Activated T-cell treated with anti-CD3 and anti-CD28 coated beads for 1 hour (primary cell): ENCODE measurements at places on chromosomes 6 and 20.
A peak's percentile ranks its signal among the peaks of the same experiment; 100 is the strongest.

DNA sequence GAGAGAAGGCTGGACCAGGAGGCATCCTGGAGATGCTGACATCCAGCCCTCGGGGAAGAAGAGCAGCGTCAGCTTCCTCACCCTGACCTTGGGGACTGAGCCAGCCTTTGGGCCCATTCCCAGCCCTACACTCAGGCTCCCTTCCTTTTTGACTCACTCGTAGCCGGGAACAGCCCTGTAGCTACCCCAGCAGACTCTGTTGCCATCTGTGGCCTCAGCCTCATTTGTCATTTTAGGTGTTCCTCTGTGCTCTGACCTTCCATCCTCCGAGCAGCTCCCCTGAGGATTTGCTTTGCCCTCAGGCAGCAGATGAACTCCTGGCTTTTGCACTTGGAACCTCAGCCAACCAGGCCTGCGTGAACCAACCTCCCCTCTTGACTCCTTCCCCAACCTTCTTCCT is 67.5 kb downstream of the ELOVL2 start:
- DNase-seq = no peak

- no peak for DNase-seq
These were observed 23.5 kb downstream of the USP49 start for GRCh38 chr6:41871691-41872090.

- DNase-seq = no peak
These were observed 6.4 kb downstream of the PTK6 start for GRCh38 chr20:63530788-63531160.

GRCh38 chr6:5172041-5172653 is 87.0 kb downstream of the PPP1R3G start:
- DNase-seq = no peak

DNA sequence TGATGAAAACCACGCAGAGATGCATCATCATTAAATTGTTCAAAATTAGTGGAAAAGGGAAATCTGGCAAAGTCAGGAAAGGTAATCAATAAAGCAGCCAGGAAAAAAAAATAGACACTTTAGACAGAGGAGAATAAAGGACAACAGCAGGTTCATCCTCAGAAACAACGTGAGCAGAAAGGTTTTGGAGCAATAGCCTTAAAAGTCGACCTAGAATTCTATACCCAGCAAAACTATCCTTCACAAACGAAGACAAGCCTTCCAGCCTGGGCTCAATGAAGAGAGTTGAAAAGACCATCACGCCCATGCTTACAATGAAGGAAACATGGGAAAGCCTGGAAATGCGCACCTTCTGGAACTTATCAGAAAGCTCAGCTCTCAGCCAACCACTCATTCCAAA is 24.7 kb upstream of the CHRNA4 start:
- DNase-seq = no peak

DNA sequence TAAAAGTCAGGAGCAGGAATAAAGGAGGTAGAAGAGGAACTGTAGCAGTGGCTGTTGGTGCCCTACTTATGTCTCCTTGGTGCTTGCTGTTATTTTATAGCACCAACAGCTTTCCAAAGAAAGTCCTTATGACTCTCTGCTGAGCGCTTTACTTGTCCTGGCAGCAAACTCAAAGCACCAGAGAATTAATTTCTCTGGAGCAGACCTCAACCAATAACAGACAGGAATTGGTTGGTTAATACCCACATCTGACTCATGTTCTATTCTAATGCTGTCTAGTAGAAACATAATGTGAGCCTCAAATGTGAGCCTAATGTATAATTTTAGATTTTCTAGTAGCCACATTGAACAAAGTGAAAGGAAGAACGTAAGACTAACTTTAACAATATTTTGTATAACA is 685.9 kb downstream of the KIF16B start:
- no peak for DNase-seq

- no peak for DNase-seq
These were observed 35.9 kb downstream of the EPM2A start for GRCh38 chr6:145699462-145699861.

DNA sequence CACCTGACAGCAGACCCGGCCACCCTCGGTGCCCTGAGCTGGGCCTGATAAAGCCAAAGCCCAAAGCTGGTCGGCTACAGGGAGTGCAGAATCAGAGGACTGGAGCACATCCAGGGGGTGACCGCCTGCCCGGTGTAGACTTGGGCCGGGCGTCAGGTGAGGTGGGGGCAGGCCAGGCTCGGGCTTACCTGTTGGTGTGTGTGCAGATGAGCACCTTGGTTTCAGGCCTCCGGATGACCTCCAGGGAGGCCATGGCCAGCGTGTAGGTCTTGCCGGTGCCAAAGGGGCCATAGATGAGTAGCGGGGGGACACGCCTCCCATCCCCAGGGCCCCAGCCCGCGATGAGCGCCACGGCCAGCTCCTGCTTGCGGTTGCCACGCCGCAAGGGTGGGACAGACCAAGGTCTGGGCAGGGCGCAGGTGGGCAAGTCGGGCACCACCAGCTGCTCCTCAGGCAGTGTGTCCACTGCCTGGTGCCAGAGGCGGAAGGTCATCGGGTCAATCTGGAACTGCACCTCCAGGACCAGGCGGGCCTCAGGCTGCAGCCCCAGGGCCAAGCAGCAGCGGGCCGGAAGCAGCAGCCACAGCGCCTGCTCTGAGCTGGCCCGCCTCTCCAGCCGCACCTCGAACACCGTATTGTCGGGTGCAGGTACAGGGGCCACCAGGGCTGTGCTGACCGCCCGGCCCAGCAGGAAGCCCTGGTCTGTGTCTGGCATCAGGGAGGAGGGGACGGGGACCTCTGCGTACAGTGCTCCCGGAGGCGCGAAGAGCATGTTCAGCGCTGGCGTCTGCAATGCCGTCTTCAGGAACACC is 5.7 kb downstream of the HELZ2 start:
- no peak for DNase-seq

GRCh38 chr6:47427680-47428079 is 49.9 kb upstream of the CD2AP start:
- no peak for DNase-seq

DNA sequence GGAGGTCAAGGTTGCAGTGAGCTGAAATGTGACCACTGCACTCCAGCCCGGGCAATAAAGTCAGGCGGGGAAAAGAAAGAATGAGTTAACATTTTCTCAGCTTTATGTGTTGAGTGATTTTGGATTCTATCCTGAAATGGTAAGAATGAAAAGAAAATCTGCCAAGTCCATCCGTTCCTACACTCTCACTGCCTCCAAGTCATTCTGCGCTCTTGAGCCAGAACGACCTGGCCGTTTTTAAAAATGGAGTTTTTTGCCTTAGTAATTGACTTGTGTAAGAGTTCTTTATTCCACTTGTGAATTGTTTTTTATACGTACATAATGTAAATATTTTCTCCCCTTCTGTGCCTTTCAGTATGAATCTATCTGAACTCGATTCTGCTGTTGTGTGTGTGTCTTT is 28.7 kb downstream of the DNAJC5 start:
- DNase-seq = no peak

DNA sequence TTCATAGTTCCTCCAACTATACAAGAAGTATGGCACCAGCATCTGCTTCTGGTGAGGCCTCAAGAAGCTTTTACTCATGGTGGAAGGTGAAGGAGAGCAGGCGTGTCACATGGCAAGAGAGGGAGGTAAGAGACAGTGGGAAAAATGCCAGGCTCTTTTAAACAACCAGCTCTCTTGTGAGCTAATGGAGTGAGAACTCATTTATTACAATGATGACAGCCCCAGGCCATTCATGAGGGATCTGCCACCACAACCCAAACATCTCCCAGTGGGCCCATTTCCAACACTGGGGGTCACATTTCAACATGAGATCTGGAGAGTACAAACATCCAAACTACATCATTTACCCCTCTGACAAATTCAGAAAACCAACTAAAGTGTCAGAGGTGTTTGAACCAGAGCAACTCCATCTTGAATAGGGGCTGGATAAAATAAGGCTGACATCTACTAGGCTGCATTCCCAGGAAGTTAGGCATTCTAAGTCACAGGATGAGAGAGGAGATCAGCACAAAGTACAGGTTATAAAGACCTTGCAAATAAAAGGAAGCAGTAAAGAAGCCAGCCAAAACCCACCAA is 2.2 kb upstream of the UBD start:
- DNase-seq = no peak

- no peak for DNase-seq
These were observed 96.8 kb downstream of the GMPR start for GRCh38 chr6:16335176-16335575.

DNA sequence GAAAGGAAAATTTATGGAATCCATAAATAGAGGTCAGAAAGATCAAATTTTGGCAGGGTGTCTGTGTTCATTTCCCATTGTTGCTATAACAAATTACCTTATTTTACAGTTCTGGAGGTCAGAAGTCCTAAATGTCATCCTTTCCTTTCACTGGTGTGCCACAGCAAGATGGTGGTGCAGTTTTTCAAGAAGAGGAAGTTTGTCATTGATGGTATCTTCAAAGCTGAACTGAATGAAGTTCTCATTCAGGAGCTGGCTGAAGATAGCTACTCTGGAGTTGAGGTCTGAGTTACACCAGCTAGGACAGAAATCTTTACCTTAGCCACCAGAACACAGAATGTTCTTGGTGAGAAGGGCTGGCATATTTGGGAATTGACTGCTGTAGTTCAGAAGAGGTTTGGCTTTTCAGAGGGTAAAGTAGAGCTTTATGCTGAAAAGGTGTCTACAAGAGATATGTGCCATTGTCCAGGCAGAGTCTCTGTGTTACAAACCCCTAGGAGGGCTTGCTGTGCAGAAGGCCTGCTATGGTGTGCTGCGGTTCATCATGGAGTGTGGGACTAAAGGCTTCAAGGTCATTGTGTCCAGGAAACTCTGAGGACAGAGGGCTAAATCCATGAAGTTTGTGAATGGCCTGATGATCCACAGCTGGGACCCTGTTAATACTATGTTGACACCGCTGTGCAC is 7.2 kb upstream of the CCNC start:
- no peak for DNase-seq

- no peak for DNase-seq
These were observed 25.5 kb upstream of the OLIG3 start for GRCh38 chr6:137519629-137520176.

- no peak for DNase-seq
These were observed 76.6 kb downstream of the ANKEF1 start for GRCh38 chr20:10111139-10111958.

DNA sequence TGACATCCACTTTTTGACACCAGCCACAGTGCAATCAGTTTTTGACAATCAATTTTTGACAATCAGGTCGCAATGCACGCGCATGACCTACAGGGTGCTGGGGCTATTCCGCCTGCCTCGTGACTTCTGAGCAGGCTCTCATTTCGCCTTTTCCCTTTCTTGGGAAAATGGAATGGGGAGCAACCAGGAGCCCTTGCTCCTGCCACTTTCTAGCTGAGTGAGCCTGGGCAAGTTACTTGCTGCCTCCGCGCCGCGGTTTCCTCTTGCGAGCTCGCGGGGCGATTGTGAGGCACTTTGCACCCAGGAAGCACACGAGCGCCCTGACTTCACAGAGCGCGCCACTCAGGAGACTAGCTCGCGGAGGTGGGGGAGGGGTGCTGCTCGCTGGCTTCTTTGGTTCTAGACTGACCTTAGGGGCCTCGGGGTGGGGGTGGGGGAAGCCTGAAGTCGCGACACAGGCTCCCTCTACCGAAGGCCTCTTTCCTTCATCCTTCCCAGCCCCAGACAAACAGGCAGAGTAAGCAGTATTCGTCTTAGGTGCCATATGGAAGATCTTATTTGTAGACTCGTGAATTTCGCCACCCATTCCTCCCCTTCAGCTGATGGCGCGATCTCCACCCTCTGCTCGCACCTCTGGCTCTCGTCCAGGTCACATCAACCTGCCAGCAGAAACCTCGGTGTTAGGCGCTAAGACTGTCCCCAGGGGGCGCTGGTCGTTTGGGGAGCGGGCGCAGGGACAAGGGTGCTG is 4.6 kb downstream of the TP53TG5 start:
- DNase-seq = peak; percentile 96

DNA sequence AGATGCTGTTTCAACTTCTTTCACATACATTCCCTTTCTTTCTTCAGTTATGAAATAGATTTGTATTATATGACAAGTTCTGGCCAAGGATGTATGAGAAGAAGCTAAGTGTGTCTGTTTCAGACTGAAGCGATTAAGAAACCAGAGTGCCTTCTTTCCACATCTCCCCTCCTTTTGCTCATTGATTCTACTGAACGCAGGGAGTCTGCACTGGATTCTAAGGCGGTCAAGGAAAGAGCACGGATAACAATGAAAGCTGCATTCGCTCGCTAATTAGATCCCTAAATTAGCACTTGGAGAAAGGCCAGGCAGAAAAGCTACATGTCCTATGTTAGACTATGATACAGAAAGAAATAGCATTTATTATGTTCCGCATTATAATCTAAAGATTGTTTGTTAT is 267.7 kb downstream of the HAO1 start:
- no peak for DNase-seq

- DNase-seq = no peak
These were observed 224.0 kb upstream of the PLN start for GRCh38 chr6:118324116-118324515.

DNA sequence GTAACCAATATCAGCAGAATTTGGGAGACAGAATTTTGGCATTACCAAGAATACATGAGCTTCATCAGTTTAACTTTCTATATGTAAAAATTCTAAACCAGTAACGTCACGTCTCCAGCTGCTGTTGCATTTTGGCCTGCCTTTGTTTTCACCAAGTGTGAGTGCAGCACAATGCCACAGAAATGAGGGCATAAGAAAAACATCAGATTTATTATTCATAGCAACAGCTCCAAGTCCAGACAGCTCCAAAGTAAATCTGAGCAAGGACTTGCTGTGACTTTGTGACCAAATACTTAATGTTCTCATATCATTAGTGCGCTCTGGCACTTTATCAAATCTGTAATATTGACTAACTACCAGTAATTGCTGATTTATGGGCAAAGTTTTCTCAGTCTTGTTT is 11.0 kb upstream of the FBXL4 start:
- DNase-seq = no peak

- DNase-seq = no peak
These were observed 75.4 kb downstream of the HTR1E start for GRCh38 chr6:87012743-87013142.
